ENCODE measurements at places on chromosomes 4 and X.

GRCh38 chr4:94897023-94897422, 139.3 kb downstream of the BMPR1B start:
- DNase-seq: no peak

DNA sequence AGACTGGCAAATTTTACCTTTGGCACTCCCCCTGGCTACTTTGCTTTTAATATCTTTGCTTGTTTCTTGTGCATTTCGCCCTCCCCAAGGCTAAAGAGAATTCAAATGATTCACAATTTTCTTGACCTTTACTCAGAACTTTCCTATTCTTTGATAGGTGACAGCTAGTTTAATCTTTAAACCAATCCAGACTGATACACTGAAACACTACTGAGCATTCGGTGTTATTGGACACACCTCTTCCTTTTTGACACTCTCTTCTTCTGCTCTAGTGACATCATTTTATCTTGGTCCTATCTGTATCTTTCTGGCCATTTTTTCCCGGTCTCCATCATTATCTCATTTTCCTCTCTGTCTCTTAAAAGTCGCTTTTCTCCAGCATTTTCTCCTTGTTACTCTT, 103.1 kb downstream of the IL1RAPL2 start:
- DNase-seq: no peak

DNA sequence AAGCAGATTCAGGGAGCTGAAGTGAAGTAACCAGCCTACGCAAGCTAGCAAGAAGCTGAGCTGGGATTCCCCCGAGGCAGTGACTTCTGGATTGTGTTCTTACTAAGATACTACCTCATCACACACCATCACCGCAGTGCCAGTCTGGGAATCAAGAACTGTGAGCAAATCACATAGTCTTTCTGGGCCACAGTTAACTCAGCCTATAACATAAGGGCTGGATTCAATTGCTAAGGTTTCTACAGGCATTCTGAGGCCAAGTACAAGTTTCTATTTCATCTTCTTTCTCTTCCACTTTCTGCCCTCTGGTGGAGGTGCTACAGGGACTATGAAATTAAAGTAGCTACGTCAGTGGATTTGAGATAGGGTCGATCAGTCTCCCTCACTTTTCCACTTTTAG, 1.4 kb upstream of the CORIN start:
- DNase-seq: peak; percentile 68

- DNase-seq: no peak
These were observed 1069.5 kb downstream of the DMD start for GRCh38 chrX:32141841-32142240.

DNA sequence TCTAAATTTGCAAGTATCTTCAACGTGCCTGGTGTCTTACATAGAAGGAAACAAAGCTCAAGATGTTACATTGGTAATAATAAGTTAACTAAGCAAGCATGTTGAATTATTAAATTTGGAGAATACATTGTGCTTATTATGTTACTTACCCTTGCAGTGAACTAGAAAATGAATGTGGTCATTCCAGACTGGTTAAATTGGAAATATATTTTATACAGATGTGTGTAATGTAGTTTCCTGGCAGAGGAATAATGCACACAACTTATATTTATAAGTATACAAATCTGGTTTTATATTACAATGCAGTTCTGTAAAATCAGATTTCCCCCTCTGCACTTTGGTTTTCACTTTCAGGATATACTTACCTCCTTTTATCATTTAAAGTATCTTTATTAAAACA, 159.9 kb upstream of the SLIT2 start:
- DNase-seq: no peak

- DNase-seq: peak; percentile 84
These were observed 424.5 kb upstream of the CTSO start for GRCh38 chr4:156378033-156378665.

DNA sequence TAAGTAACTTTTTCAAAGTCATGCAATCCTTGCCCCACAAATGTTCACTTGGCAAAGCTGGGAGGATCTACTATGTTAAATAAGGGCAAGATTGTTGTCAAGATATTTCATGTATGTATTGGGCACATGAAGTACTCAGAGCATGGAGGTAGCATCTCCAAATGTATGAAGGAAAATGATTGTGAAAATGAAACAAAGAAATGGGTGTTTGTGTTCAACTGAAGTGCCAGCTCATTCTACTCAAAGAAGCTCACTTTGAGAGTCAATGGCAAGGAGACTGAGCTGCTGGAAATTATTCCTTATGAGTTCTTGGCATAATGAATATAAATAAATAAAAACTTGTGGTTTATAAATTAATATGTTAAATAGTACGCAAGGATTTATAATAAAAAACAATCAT, 124.5 kb upstream of the ARSJ start:
- no peak for DNase-seq

GRCh38 chr4:75598390-75598789, 31.9 kb downstream of the CDKL2 start:
- peak; percentile 43 for DNase-seq

- DNase-seq: no peak
These were observed 104.1 kb downstream of the PHF8 start for GRCh38 chrX:53940180-53940579.

DNA sequence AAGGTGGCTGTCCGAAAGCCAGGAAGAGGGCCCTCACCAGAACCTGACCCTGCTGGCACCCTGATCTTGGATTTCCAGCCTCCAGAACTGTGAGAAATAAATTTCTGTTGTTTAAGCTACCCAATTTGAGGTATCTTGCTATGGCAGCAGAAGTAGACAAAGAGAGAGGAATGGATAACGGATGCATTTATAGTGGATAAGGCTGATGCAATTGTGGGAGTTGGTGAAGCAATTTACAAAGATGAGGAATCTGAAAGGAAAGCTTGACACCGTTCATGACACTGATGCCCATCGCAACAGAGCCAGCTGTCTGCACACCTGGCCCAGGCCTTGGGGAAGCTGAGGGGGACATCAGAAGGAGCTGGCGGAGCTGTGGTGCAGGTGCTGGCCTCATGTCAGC, 35.7 kb upstream of the MSL3 start:
- DNase-seq: no peak

- no peak for DNase-seq
These were observed 67.2 kb downstream of the FNIP2 start for GRCh38 chr4:158836002-158836369.

GRCh38 chr4:140103676-140104075, 50.3 kb downstream of the MAML3 start:
- DNase-seq: peak; percentile 59

Measured in fibroblast of the aortic adventitia (primary cell).